Thymus (tissue), 14 donors: ENCODE measurements at places on chromosomes 4 and X.

DNA sequence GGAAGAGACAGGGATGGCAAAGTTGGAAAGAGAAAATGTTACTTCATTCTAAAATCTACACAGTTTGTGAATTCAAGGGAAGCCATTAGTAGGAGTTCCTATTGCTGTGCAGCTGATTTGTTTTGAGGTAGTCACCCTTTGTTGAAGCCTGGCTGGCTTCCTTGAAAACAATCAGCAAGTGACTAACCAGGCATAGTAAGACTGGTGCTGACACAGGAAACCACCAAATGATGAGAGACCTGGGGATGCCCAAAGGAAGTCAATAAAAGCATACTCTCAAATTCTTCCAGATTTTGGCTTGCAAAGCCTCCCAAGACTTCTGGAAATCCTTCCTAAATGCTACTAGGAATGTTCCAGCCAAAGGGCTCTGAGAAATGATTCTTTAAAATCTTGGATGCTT, 23.9 kb upstream of the PRDM8 start:
- H3K27me3 ChIP-seq, result no peaks in the 10 kb centered on the region
- H3K27ac ChIP-seq, result peak overlapping the region; percentile 8
- no peak overlapping the region for H3K4me3 ChIP-seq

DNA sequence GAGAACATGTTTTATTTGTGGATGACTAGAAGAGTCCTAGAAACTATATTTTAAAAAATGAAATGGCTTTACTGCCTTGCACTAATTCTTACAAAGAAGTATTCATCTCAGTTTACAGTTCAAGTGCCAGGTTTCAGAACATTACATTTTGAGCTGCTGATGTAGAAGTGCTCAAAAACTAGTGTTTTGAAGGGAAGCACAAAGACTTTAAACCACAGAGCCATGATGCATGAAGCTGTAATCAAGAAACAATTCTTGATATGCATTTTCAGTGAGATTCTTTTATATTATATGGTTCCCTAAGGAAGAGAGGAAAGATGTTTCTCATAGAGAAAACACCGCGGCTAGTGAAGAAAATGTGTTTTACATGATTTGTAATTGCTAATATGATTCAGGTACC, 1163.0 kb downstream of the RAPGEF2 start:
- H3K4me3 ChIP-seq, result no peak overlapping the region
- H3K4me1 ChIP-seq, result no peaks in the 10 kb centered on the region
- H3K36me3 ChIP-seq, result no peaks in the 10 kb centered on the region
- DNase-seq, result no peak
- no peak overlapping the region for H3K27ac ChIP-seq
- no peaks in the 10 kb centered on the region for H3K27me3 ChIP-seq

DNA sequence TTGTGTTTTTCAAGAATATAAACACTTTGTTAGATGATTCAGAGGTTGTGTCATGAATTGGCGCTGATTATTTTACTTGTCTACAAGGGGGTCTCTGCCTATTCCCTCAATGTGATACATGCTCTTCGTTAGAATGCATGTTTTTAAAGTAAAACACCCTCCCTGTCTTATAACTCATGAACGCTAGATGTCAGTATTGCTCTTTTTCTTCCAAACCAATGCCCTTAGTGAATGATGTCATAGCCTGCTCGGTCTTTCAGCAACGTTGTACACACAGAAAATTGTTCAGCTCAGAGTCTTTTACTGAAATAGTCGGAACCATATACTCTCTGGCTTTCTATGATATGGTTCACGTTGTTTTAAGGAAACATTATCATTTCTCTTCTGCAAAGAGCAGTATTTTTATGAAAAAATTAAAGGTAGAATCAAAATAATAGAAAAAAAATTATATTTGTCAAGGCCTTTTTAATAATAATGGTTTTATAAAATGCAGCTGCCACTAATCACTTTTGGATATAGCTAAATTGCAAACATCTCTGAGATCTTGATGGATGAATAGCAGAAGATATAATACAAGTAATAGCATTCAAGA, 292.9 kb downstream of the TLL1 start:
- H3K4me1 ChIP-seq, result no peaks in the 10 kb centered on the region
- H3K36me3 ChIP-seq, result no peaks in the 10 kb centered on the region
- H3K27me3 ChIP-seq, result no peaks in the 10 kb centered on the region
- H3K4me3 ChIP-seq, result no peak overlapping the region
- H3K27ac ChIP-seq, result no peak overlapping the region

DNA sequence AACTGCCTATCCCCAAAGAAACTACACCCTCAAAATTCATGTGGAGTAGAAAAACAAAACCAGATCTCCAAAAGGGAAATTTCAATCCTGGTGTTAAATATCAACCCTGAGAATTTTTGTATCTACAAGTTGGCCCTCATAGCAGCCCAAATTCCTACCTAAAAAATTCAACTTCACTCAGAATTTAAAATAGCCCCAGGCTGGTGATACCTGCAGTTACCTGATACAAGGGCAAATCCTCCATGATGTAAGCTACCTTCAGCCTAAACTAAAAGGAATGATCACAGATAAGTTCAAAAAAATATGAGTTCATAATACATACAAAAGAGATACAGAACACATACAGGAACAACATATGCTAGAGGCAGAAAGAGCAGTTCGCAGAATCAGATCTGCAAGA, 138.4 kb downstream of the HNRNPD start:
- no peaks in the 10 kb centered on the region for H3K4me1 ChIP-seq
- no peak for DNase-seq
- no peak overlapping the region for H3K27ac ChIP-seq
